Foreskin keratinocyte (primary cell): ENCODE measurements at places on chromosomes 6 and 20. TPM values are rescaled to one million over a fixed set of nuclear protein-coding genes. Genes with fewer than 3 reads are reported as not detected.

The VSX1 gene
- not detected in 2 replicates for total RNA-seq

The ORC3 gene
- 27.3 and 29.9 TPM in 2 replicates for total RNA-seq

The UNC5CL gene
- total RNA-seq, result 0.17 and 0.28 TPM in 2 replicates

The GPX6 gene
- not detected in 2 replicates for total RNA-seq

The HDGFL1 gene
- total RNA-seq, result not detected in 2 replicates
